EH (cell line): ENCODE measurements at places on chromosomes 12 and 14.
A peak's percentile ranks its signal among the peaks of the same experiment; 100 is the strongest.

GRCh38 chr12:30197392-30198057, 413.8 kb upstream of the TMTC1 start:
- DNase-seq, result peak; percentile 2

DNA sequence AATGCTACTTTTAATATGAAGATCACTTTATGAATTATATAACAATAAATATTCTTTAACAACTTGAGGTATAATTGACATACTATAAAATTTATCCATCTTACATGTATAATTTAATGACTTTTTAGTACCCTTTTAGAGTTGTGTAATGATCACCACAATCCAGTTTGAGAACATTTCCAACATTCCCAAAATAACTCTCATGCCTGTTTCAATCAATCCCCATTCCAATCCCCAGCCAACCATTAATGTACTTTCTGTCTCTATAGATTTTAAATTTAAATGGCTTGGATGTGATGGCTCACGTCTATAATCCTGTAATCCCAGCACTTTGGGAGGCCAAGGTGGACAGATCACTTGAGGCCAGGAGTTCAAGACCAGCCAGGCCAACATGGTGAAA, 23.5 kb upstream of the FRMD6 start:
- DNase-seq, result peak; percentile 44

DNA sequence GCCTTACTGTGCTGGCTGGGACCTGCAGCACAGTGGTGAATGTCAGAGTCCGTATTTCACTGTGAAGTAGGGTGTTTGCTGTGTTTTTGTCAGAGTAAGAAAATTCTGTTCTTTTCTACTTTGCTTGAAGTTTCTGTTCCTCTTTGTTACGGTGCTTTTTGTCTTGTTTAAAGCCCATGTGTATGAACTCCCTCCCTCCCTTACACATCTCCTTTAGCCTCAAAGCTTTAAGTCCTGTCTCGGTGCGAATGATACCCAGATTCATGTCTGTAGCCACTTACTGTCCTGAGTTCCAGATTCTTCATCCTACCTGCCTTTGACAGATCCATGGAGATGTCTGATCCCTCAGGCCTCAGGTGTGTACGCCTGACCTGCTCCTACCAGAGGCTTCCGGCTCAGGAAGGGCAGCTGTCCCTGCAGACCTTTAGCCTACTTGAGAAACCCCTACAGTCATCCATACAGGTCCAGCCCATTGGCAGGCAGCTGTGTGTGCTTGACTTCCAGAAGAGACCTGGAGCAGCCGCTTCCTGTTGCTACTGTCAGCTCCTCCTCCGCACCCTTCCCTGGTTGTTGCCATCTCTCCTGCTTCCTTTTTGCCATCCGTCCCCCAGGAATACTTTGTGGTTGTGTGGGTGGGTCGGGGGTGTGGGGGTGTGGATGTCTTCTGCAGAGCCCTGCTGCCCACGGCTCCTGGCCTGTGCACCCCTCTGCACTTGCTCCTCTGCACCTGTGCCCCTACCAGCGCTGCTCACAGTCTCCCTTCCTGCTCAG, 72.9 kb downstream of the DDX51 start:
- DNase-seq, result no peak

DNA sequence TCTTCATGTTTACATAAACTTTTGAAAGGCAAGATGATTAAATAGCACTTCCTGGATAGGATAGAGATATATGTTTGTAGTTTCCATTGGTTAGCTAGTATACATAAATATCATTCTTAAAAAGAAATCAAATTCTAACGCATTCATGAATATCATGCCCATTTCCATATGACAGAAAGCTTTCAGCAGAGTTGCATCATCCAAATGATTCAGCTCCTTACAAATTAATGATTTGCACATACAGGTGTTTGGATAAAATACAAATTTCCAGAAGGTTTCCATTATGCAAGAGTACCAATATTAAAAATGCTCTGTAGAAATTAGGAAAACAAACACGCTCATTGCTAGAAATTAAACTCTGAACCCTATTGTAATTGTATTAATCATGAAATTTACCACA, 264.4 kb downstream of the FOXG1 start:
- DNase-seq, result no peak

- DNase-seq, result peak; percentile 79
Measured at GRCh38 chr12:124768452-124769162, 95.1 kb downstream of the SCARB1 start.
